ENCODE measurements at places on chromosomes 3 and 15. TPM values are rescaled to one million over a fixed set of nuclear protein-coding genes. Genes with fewer than 3 reads are reported as not detected.
A peak's percentile ranks its signal among the peaks of the same experiment; 100 is the strongest.

- no peak for DNase-seq
These were observed 56.3 kb downstream of the BLM start for GRCh38 chr15:90773485-90773884.

- peak; percentile 24 for DNase-seq
These were observed 9.4 kb downstream of the NAA50 start for GRCh38 chr3:113736548-113737089.

- DNase-seq: no peak
These were observed 182.6 kb upstream of the ROPN1 start for GRCh38 chr3:124174476-124174875.

- no peak for DNase-seq
These were observed 43.2 kb downstream of the DUT start for GRCh38 chr15:48374472-48374871.

GRCh38 chr3:138824114-138824506 is 10.6 kb downstream of the PIK3CB start:
- no peak for DNase-seq

DNA sequence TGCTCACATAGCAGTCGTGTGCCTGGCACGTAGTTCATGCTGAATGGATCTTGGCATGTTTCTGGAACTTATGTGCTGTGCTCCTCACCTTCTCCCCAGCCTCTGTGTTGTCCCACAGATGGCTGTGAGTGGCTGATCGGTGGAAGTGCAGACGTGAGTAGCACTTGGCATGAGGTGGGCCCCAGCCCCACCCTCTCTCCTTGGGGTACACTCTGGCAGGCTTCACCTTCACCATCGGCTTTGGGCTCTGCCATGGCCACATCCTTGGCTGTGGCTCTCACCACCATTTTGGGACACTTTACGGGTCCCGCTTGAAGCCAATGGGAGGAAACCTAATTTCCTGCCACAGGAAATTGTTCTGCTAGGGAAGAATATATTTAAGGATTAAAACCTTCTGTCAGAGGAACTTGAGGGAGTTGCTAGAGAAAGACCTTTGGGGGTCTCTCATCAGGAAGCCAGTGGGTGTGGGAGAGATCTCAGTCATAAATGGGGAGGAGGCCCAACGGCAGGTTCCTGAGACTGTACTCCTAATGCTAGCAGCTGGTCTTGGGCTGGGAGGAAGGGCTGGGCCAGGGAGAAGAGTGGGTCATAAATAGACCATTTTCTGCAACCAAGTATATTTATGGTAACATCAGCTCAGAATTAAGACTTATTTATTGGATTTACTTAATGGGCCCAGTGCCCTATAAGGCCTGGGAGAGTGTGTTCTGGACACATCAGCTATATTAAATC is 92.3 kb downstream of the SMAD3 start:
- no peak for DNase-seq

GRCh38 chr3:193857996-193858395 is 265.0 kb downstream of the OPA1 start:
- DNase-seq: no peak

GRCh38 chr3:149449182-149449581 is 25.3 kb upstream of the TM4SF4 start:
- DNase-seq: no peak

- DNase-seq: no peak
These were observed 135.5 kb upstream of the ZPLD1 start for GRCh38 chr3:102299125-102299877.

- DNase-seq: no peak
These were observed 48.3 kb upstream of the RBP1 start for GRCh38 chr3:139587797-139588196.

DNA sequence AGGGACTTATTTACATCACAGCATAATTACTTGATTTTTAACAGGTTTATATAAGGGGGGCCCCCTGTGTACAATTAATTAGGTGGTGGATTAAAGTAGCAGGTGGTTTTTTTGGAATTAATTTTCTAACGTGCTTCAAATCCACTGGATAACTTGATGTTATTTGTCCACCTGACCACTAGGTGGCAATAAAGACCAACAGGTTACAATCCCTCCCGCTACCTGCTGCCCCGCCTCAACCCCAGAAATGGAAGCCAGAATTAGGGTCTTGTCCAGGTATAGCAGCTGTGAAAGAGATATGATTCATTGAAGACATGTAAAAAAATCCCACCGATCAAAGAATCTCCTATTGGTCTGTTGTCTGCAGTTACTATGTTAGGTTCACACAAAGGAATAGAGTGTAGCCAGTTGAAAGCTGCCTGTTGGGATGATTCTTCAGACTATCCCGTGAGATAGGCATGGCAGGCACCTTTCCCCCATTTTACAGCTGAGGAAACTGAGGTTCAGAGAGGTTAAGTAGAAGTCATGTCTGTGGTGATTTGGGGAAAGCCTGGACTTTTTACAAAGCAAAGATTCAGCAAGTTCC is 44.0 kb downstream of the MFSD1 start:
- no peak for DNase-seq

- DNase-seq: no peak
These were observed 51.8 kb downstream of the BTD start for GRCh38 chr3:15653321-15653720.

DNA sequence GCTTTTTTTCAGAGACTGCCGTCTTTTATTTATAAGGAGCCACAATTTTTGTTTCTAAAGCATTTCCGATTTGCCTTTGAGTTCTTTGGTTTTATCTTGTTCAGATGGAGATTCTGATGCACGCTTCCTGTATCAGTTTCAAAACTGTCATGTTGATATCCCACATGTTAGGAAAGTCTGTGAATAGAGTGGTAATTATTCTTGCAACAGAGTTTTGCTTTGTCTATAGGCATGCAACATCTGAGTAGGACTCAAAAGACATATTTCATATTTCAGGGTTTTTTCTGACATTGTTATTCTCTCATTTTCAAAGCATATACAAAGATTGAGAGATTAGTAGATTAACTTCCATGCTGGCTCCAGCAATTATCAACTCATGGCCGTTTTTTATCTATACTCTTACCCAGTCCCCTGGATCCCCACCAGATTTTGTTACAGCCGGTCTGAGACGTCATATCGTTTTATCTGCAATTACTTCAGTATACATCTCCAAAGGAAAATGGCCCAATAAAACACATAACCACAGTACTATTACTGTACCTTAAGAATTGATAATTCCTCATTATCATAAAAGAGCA is 22.4 kb downstream of the PAQR5 start:
- DNase-seq: no peak

DNA sequence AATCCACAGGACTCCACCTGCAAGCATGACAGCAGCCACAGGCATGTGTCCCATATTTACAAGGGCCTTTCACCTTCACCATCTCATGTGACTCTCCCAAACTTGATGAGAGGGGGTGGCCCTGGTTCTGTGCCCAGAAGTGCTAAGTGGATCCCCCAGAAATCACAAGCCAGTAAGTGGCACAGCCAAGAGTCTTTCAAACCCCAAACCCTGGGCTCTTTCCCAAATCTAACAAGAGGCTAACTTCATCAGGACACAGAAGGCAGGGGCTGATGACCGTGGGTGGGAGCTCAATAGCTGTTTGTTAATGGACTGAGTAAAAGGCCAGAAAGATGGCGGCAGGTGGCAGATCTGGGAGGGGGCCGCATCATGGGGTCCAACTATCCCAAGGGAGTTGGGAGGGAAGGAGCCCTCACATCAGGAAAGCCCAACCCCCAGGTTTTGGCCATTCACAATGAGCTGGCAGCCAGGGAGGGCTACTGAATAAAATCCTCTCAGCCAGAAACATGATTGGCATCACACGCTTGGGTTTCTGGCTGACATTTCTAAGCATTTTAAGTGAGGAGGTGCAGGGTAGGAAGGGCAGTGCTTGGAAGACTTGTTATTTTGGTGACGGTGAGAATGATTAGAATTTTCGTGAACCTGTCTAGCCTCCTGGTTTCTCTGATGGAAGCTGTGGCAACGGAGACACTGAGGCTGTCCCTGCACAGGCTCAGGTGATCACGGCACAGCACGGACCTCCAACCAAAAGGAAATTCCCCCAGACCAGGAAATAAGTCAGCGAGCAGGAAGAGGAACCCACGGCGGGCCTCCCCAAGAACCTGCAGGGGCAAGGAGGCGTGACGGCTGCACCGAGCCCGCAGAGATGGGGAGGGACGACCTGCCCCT is 109.3 kb downstream of the OXNAD1 start:
- DNase-seq: no peak

- no peak for DNase-seq
These were observed 30.1 kb upstream of the MANF start for GRCh38 chr3:51354731-51355615.

- no peak for DNase-seq
These were observed 47.6 kb upstream of the ATP1B3 start for GRCh38 chr3:141828890-141829289.

GRCh38 chr3:16427103-16427965 is 86.2 kb downstream of the RFTN1 start:
- no peak for DNase-seq

GRCh38 chr3:185983495-185984141 is 45.8 kb upstream of the TRA2B start:
- peak; percentile 54 for DNase-seq

GRCh38 chr15:101481917-101482525 is 7.5 kb downstream of the PCSK6 start:
- DNase-seq: no peak

DNA sequence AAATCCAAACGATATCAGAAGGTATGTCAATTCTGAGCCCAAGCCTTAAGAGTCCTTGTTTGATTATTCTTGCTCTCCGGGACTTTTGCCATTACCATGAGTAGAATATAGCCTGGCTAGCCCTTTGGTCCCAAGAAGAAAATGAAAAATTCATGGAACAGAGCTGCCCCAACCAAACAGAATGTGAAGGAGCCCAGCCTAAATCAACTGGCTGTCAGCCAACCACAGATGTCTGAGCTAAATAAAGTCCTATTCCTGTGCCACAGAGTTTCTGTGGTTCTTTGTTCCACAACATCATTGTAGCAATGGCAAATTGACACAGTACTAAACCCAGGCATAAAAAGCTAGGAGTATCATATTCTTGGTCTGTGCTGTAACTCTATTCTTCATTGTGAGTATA is 185.2 kb downstream of the CPNE4 start:
- DNase-seq: no peak

- DNase-seq: no peak
These were observed 67.3 kb downstream of the FILIP1L start for GRCh38 chr3:100046986-100047385.

GRCh38 chr3:124492824-124493223 is 237.4 kb upstream of the UMPS start:
- peak; percentile 30 for DNase-seq

CKMT1B gene
- total RNA-seq: 7.7 TPM

HRG gene
- not detected for total RNA-seq

DOCK3 gene
- 39.9 TPM for total RNA-seq

GOLGA8S gene
- not detected for total RNA-seq

DVL3 gene
- total RNA-seq: 34.6 TPM

SEMA6D gene
- total RNA-seq: 49.3 TPM

UBE2Q2 gene
- 79.9 TPM for total RNA-seq

Data from frontal cortex (tissue), 4 donors.